ENCODE measurements at places on chromosomes 12 and 14.

DNA sequence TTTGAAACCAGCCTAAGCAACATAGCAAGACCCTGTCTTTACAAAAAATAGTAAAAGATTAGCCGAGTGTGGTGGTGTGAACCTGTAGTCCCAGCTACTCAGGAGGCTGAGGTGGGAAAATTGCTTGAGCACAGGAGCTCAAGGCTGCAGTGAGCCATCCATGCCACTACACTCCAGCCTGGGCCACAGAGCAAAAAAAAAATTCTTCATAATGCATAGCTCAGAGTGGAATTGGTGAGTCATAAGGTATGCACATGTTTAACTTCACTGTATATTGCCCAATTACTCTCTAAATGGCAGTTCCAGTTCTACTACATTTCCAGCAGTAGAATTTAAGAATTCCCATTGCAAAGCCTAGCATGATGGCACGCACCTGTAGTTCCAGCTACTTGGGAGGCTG is 26.8 kb upstream of the CLIP1 start:
- DNase-seq = no peak

DNA sequence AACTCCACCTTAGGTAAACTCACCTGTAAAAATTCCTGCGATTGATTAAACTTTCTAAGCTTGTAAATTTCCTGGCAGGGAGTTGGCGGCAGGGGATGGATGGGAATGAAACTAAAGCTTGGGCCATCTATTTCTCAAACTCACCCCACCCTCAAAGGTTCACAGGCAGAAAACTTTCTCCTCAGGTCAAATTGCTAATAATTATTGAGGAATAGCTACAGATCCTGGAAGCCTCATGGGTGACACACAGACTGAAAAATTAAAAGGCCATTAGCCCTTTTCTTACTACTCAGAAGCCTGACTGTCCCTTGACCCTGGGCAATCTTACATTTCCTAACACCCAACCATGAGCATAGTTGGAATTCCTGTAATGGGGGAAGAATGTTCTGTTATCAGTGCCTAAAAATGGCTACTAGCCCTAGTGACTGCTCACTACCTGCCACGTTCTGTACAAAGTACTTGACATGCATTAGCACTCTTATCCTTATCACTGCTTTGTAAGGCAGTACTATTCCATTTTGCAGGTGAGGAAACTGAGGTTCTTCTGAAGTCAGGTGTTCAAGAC is 12.4 kb upstream of the SYNDIG1L start:
- no peak for DNase-seq

GRCh38 chr12:27906658-27907473 is 65.7 kb downstream of the PTHLH start:
- DNase-seq = no peak

DNA sequence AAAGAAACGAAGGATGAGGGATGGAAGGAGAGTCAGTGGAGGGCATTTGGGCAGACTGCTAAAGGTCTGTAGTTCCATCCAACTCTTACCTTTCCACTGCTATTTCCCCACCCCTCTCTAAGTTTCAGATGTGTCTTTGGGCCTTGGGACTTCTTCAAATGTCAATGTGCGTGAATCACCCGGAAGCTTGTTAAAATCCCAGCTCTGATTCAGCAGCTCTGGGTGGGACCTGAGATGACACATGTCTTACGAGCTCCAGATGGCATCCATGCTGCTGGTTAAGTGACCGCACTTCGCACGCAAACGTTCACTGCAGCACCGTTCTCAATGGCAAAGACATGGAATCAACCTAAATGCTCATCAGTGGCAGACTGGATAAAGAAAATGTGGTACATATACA is 309.9 kb downstream of the VRK1 start:
- no peak for DNase-seq

- no peak for DNase-seq
Measured at GRCh38 chr12:94712815-94713515, 62.6 kb upstream of the TMCC3 start.

DNA sequence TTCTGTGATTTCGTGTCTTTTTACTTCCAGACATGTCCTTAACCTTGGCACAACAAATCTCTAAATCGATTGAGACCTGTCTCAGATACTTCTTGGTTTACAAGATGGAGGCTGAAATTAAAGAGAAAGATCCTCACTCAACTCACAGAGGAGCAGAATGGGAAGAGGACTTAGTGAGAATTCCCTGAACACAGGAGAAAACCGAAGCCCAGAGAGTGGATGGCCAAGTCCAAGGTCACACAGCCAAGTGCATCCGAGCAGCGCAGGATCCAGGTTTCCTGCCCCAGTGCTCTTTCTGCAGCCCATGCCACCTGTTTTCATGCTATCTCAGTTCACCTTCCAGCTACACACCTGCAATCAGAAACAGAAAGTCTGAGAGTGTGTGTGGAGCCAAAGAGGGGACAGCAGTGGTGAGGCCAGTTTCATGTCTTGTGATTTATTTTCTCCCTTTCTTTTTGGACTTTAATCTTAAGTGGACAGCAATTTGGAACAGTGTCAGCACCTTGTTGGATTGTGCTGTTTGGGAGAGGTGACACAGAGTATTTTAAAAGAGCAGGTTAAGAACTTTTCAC is 22.9 kb upstream of the TCL1B start:
- no peak for DNase-seq

DNA sequence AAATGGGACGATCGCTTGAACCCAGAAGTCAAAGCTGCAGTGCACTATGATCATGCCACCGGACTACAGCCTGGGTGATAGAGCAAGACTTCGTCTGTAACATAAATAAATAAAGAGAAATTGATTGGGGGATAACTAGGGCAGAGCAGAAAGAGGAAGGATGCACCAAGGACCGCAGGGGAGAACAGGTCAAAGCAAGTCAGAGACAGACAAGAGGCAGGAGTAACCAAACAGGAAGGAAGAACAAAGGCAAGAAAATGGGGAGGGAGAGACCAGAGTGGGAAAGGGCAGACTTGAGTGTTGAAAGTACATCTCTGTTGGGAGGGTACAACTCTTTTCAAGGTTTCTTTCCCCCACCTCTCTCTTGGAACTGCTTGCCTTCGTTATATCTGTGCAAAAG is 50.8 kb upstream of the ELK3 start:
- no peak for DNase-seq

GRCh38 chr12:1102115-1102514 is 111.1 kb downstream of the ERC1 start:
- DNase-seq = no peak

DNA sequence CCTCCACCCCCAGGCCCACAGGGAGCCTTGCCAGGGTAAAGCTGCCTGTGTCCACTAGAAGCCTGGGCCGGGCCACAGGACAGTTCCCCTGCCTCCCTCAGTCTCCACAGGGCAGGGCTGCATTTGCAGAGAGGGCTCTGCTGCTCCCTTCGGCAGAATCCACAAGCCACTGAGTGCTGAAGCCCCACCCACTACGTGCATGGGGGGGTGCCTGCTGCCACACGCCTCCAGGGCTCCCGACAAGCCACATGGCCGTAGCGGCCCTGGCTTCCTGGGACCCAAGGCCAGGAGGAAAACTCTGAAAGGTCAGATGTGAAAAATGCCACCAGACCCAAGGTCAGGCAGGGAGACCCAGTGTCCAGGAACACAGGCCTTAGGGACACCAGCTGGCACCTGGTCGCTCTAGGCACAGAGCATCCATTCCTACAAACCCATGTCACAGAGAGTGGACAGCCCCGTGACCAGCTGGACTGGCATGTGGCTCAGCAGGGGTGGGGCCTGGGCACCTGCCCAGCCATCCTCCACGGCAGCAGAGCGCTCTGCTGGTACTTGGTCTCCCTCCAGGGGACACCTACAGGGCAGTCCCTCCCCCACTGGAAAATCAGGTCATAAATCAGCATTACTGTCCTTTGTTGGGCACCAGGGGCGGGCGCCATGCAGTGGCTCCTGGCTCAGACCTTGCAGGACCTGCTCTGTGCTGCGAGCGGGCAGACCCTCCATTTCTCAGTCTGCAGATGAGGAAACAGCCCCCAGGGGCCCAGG is 42.9 kb downstream of the CCDC85C start:
- no peak for DNase-seq

DNA sequence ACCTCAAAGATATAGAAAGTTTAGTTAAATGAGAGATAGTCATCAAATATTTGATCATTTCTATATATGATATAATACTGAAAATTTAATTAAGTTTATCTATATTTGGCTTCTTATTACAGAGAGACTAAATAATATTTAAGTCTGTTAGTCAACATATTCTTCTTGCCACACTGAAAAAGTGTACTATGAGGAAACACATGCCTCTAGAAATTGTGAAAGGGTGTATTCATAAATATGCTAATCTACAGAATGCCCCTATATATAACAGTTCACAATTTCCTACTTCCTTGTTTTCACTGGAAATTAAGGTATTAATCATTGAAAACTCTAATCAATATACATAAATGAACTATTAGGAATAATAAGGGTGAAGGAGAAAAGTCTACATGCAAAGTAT is 31.4 kb upstream of the ETV6 start:
- no peak for DNase-seq

- no peak for DNase-seq
Measured at GRCh38 chr12:71760471-71760870, 5.8 kb downstream of the RAB21 start.

GRCh38 chr14:104724407-104724980 is 465 bp downstream of the ADSS1 start:
- DNase-seq = no peak

DNA sequence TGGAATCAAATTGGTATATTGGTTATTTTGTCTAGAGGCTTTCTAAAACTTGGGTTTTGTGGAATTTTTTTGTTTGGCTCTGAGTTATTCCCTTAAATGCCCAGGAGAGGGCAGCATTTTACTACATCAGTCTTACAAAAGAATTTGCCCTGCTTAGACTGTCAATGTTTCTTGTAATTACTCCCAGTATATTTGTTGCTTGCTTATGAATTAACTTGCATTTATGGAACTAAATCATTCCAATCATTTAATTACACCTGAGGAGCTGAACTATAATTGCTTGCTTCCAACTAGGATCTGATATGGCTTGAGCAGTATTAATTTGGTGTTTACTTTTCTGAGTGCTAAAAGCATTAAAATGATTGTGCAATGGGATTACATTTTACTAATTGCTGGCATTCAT is 48.7 kb downstream of the MIPOL1 start:
- no peak for DNase-seq

DNA sequence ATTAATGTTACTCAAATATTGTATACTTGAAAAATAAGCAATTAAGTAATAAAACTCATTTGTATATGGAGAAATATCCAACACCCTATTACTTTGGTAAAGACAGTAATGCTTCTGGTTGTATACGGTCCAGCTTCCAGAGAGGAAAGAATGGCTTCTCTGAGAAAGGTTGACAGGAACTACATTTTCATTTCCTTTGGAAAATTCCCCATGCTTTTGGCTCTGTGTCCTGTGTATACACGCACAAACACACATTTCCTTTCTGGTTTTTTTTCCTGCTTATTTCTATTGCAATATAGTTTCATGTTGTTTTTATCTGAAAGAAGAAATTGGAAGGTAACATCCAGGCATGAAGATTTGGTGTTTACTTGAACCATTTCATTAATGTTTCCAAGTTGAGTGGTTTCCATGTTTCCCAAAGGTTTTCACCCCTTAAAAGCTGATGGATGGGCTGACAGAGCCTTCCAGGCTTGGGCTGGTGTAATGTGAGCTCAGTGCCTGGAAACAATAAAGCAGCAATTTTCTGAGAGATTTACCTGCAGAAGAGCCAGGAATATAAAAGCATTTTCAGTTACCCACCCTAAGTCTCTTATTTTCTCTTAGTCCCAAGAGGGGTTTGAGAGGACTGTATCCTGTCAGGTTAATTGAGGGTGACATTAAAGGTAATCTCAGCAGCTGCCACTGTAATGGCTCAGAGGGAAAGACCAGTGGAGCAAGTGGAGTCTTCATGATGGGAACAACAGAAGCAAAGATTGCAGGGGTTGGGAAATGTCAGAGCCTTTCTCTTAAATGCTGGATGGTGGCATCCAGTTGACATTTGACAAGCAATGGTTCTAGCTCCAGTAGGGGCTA is 33.4 kb upstream of the TMTC1 start:
- DNase-seq = no peak
